Activated CD8-positive, alpha-beta memory T cell treated with anti-CD3 and anti-CD28 coated beads, Interleukin-2, amount 50 U/mL, for 48 hours (primary cell): ENCODE measurements at places on chromosomes 1 and 21.
A peak's percentile ranks its signal among the peaks of the same experiment; 100 is the strongest.

DNA sequence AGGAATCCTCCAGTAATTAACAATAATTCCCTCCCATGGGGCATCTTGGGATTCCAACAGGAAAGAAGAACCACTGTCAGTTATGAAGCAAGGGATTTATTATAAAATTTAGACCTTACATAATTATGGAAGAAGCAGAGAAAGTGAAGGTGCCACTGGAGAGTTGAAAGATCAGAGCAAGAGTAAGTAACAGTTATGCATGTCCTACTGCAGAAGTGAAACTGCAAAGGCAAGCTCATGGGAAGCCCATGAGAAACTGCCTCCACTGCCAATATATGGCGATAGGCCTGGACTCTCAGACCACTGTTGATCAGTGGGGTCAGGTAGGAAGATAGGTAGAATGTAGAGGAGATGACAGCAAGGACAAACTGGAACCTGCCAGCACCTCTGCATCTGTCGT, 123.6 kb upstream of the ZNF648 start:
- DNase-seq = no peak

DNA sequence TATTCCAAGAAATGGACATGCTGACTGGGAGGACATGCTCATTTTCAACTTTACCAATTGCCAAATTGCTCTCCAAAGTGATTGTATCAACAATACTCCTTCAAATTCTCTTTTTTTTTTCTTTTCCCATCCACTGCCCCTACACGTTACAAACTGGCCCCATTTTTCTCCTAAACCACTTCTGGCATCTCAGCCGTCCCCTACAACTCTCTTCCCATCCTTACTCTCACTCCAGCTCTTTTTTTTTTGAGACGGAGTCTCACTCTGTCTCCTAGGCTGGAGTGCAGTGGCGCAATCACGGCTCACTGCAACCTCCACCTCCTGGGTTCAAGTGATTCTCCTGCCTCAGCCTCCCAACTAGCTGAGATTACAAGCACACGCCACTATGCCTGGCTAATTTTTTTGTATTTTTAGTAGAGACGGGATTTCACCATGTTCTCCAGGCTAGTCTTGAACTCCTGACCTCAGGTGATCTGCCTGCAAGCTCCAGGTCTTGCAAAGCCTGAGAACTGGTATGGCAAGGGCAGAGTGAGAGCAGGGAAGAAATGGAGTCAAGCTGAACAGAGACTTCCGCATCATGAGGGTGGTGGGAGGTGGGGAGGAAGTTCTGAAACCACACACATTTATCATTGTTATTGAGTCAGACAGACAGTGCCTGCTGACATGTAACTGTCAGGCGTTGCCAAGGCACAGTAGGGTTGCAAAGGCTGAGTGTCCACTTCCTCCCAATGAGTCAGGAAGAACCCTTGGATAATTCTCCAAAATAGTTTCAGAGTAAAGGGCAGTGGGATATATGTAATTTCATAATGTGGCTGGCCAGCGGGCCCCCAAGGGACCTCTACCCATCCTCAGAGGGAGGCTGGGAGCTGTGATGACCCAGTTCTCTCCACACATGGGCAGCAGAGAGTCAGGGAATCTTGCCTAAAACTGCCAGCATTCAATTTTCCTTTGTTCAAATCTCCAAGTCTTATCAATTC, 17.4 kb downstream of the CELA3A start:
- DNase-seq = peak; percentile 73

- no peak for DNase-seq
These were observed 41.5 kb upstream of the TENT5B start for GRCh38 chr1:27053977-27054753.

DNA sequence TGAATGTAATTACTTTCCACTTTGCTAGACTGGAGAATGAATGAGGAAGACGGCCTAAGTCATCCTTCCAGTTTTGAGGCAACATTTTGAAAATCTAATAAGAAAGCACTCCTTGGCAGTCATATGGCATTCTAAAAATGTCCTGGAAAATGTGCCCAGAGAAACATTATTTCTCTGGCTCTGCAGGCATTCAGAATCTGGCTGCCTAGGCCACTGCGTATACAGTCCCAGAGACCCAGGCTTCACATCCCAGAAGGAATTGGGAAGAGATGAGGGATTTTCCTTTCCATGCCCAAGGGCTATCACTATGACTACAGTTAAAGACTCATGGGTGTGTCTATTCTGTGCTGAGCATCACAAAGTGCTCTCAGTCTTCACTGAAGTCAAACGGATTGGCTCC, 92.9 kb downstream of the BEND5 start:
- no peak for DNase-seq

GRCh38 chr1:15033264-15033663, 120.3 kb upstream of the TMEM51 start:
- DNase-seq = no peak

DNA sequence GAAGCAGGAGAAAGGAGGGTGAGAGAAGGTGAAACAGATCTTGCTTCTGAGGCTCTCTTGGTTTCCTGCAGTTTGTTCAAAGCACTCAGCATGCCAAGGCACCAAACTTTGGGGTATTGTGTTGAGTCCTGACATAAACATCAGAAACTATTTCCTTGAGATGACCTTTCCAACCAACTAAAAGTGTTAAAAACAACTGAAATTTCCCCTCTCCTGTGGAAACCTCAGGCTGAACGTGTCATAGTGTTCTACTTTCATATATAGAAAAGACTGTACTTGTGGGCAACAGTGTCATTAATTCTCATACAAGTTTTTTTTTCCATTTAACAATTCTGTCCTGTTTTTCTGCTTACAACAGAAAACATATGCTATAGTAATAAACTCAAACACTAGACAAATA, 6.3 kb upstream of the LYST start:
- no peak for DNase-seq

GRCh38 chr1:198493329-198493728, 47.2 kb downstream of the ATP6V1G3 start:
- no peak for DNase-seq

GRCh38 chr1:206021626-206022365, 1.9 kb downstream of the CTSE start:
- no peak for DNase-seq

DNA sequence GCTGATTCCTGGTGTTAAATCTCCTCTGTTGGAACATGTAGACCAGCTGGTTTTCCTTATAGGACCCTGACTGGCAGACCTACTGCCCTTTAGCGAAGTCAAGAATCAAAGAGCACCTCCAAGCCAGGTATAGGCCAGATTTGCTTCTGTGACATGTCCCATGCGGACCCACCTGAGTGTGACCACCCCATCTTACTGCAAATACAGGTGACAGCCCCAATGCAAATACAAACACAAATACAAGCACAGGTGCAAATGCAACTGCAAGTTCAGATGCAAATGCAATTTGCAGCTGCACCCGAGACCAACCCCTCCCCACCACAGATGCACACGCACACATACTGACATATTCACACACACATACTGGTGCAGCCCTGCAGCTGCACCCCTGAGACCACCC, 72.3 kb downstream of the SIK1 start:
- DNase-seq = no peak

DNA sequence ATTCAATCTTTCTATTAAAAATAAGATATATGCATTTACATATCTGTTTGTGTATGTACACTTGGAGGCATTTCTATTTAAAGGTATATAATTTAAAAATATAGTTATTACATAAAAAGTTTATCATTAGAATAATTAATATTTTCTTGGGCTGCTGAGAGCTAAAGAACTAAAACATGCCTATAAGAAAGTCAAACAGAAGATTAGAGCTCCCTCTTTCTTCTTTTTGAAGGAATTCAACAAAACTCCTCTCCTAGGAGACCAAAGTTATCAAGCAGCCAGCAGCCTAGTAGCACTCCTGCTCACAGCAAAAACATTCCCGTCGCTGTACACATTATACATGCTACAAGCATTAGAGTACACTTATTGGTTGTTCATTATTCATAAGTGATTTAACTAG, 216.4 kb downstream of the VAV3 start:
- DNase-seq = no peak
